ENCODE measurements at places on chromosomes 2 and 18.

DNA sequence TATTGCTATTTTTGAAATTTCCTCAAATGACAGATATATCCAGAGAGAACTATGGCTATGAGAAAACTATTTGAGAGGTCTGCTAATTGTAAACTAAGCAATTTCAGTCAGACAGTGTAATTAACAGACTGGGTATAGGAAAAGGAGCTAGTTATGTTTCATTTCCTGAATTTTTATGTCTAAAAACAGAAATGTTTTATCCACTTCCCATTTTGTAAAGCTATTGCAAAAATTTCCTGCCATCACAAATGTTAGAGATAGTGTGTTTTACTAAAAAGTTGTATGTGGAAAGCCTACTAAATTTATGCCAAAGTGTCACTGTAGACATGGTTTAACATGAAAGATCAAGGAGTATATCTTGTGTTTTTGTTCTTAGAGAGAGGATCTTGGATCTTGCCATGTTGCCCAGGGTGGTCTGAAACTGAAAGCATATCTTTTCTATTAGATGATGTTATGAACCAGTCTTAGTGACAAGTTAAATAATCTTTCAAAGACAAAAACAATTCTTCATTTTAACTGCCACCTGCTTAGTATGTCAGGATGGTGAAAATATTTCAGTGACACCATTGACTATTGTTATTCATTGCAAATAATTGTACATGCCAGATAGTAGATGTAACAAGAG, 40.5 kb upstream of the ITPRID2 start:
- no peak for DNase-seq

DNA sequence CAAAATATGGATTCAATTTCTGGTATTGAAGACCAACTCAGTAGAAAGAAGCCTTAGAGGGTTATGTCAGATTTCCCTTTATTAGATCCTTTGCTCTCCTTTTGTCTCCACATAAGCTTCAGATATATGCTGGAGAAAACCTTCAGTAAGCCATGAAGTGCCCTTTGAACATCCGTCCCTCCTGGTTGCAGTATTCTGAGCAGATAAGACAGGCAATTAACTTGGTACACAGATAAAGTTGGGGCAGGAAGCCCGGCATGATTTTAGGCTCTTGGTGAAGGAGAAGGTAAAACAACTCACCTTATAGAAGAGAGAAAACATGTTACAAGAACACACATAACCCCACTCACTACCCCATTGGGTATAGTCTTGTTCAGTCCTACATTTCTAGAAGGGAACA, 76.4 kb downstream of the SRD5A2 start:
- DNase-seq = no peak

DNA sequence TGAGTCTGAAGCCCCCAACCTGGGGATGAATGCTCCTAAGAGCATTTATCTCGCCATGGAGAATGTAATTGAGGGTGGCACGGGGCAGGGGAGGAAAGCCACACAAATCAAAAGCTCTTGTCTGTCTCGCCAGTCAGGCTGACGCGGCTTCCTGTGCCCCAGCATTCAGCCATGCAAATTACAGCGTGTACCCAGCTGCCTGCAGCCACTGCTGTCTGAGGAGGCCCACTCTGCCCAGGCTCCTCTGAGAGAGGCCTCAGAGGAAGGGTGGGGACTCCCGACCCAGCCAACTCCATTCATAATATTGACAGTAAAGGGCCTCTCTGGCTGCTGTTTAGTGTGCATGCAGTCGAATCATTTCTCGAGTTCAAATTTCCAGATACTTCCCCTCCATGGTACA, 22.0 kb downstream of the SMAD7 start:
- DNase-seq = no peak

GRCh38 chr2:68365087-68365486, at the start of gene PLEK:
TSS of gene PLEK (plus strand) at chr2:68365282. CDS start at chr2:68365352, 70 bp downstream.
- DNase-seq = no peak

- no peak for DNase-seq
Measured at GRCh38 chr2:197517150-197517549, 1.3 kb downstream of the MOB4 start.

- no peak for DNase-seq
Measured at GRCh38 chr2:241879326-241879725, 9.8 kb downstream of the RTP5 start.

- DNase-seq = no peak
Measured at GRCh38 chr2:136164280-136164776, 46.4 kb upstream of the CXCR4 start.

All from ELF-1 (cell line).